ENCODE measurements at places on chromosomes 3 and 15.

GRCh38 chr3:127867412-127867811, 45.1 kb upstream of the MGLL start:
- DNase-seq = no peak

GRCh38 chr3:167228135-167228534, 152.0 kb downstream of the ZBBX start:
- peak; percentile 0 for DNase-seq

- DNase-seq = peak; percentile 47
Measured at GRCh38 chr3:30672959-30673358, 66.6 kb downstream of the TGFBR2 start.

- DNase-seq = no peak
Measured at GRCh38 chr3:179688850-179689249, 36.0 kb downstream of the USP13 start.

GRCh38 chr3:197820550-197821335, 29.7 kb downstream of the LRCH3 start:
- no peak for DNase-seq

- no peak for DNase-seq
Measured at GRCh38 chr3:113573728-113574127, 41.4 kb downstream of the SIDT1 start.

GRCh38 chr15:63462088-63462487, 42.3 kb upstream of the USP3 start:
- DNase-seq = peak; percentile 68

DNA sequence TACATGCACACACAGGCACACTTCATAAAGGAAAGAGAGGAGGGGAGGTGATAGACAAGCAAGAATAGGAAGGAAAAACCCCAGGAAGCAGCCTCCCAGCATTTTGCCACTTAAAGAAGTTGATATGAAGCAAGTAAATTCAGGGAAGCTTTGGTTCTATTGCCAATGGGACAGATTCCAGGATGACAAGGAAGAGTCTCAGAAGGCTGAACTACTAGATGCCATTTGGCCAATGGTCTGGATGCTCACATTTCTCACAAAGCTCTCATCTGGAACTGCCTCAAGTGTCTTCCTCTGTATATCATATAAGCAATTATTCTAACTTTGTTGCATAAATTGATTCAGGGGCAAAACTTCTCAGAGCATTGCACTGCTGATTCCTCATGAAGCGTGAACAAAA, 78.8 kb upstream of the STRIT1 start:
- no peak for DNase-seq

DNA sequence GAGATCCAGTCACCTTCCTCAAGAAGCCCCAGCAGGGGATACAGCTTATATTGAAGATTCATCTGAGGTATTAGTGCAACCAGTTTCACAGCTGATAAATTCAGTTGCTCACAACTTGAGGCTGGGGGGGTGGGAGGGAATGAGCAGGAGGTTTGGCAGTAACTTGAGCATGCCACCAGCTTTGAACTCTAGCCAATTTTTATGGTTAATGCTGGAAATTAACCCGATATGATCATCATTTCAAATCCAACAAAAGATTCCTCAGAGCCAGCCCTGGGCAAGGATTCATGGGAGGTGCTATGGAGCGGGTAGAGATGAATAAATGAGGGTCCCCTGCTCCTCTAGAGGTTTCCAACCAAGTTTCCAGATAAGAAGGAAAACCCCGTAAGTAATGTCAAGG, 73.1 kb upstream of the HES1 start:
- no peak for DNase-seq

DNA sequence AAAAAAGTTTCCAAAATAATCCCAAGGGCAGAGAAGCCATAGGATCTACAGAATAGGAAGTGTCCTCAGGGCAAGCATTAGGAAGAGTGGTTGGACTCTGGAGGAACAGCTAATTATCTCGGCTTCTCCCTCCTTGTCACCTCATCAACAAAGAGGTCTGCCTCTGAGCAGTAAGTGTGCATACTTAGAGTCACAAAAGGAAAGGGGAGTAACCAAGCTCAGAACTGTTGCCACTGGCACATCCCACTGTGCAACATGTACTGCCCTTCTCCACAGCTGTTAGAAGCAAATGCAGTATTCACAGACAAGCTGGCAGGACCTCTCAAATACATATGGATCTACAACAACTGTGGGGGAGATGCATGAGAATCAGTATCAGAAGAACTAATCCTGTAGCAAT, 31.5 kb downstream of the NGLY1 start:
- no peak for DNase-seq
